ENCODE measurements at places on chromosomes 5 and 9.

DNA sequence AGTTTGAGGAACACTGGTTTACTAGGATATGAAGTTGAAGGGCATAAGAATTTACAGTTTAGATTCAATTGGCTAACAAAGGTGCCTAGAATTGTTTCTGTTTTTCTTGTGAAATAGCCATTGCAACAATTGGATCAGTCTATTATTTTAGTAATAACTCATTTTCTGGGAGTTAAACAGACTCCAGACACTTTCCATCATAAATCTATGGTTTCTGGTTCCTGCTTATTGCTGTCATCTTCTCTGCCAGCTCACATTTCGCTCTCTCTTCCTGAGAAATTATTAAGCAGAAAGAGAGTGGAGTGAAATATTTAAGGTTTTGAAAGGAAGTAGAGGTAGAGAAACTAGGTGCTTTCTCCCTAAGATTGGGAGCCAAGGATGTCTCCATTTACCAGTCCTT lies 165.1 kb upstream of the PRR16 start:
- no peak for DNase-seq

GRCh38 chr5:135446206-135446605 lies 942 bp downstream of the DCANP1 start:
- DNase-seq, result no peak

DNA sequence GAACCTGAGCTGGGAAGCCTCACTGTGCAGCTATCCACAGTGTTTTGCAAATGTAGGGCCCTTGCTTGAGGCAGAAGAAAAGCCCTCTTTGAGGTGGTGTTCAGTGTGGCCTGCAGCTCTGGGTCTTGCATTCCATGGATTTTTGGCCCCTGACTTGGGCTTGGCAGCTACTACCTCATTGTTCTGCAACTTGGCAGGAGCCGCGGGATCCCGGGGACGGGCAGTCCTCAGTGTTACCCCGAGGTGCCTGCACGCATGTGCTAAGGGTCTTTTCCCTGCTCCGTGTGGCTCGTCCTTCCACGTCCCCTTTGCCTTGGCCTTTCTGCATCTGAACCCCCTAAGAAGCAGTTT lies 39.8 kb downstream of the NEK6 start:
- no peak for DNase-seq

- no peak for DNase-seq
These were observed 64.5 kb upstream of the PIP5K1B start for GRCh38 chr9:68640421-68641089.

DNA sequence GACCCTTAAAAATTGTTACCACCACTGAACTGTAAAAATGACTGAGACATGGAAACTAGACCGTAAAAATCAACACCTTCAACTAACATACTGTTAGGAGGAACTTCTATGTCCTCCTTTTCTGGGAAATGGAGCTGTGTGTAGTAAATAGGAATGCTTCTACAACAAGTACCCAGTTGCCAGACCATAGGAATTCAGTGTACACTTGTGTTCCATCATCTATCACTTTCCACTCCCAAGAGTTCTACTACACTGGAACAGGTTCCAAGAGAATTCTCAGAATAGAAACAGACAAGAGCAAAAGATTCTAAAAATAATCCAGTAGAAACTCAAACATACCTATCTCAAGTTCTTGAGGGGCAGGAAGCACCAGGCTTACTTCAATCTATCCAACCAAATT lies 23.6 kb downstream of the UBAP2 start:
- DNase-seq, result no peak

- no peak for DNase-seq
These were observed 53.5 kb upstream of the COL15A1 start for GRCh38 chr9:98890256-98890655.

GRCh38 chr5:155303120-155303519 lies 289.6 kb downstream of the KIF4B start:
- DNase-seq, result no peak

GRCh38 chr5:94250985-94251384 lies 367.4 kb downstream of the KIAA0825 start:
- no peak for DNase-seq

GRCh38 chr5:173556142-173557028 lies 60.1 kb downstream of the BOD1 start:
- DNase-seq, result no peak

DNA sequence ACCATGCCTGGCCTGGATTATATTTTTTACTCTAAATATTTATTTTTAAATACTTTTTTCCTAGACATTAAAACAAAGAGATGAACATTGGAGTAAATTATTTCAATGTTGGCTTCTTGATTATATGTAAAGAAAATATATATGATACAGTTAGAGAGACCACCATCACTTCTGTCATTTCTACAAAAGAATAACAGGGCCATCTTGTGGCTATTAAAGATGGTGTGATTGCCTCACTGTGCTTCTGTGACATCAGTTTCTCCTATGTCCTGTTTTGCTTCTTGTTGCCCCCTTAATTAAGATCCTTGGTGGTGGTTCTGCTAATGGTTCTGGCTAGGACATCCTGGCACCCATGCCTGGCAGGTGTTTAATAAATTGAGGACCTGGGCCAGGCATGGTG lies 32.9 kb downstream of the NDFIP1 start:
- DNase-seq, result no peak

DNA sequence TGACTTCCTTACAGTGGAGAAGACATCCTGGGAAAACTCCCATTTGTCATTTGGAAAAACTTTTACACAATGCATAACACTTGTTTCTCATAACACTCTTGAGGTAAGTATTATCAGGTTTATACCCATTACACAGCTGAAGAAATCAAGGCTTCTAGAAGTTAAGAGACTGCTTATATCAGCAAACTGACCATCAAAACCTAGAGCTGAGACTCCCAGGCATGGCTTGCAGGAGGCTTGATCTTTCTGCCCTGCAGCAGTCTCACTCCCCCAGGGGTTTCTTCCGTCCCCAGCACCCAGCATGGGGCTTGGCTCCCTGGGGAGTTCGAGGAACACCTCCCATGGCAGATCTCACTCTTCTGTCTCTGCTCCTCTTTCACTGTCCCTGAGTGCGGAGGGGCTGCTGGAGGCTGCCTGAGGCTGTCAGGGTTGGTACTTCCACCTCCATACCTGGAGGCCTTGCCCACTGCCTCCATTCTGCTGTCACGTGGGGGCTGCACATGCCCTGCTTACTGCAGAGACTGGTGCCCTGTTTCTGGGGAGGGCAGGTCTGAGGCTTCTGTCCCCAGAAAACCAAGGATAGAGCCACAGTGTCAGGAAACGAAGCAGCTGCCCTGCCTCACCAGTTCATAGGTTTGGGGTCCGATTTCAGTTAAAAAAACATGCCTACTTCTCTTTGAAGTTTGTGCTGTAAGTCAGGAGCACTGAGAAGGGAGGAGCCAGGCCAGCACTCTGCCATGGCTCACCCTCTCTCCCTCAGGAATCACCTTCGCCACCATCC lies 202.5 kb downstream of the PAX5 start:
- no peak for DNase-seq

- DNase-seq, result no peak
These were observed 224.5 kb downstream of the MAST4 start for GRCh38 chr5:66820630-66821207.

GRCh38 chr9:114155995-114156656 lies 789 bp downstream of the COL27A1 start:
- no peak for DNase-seq

GRCh38 chr5:134083517-134083916 lies 31.0 kb upstream of the TCF7 start:
- no peak for DNase-seq

DNA sequence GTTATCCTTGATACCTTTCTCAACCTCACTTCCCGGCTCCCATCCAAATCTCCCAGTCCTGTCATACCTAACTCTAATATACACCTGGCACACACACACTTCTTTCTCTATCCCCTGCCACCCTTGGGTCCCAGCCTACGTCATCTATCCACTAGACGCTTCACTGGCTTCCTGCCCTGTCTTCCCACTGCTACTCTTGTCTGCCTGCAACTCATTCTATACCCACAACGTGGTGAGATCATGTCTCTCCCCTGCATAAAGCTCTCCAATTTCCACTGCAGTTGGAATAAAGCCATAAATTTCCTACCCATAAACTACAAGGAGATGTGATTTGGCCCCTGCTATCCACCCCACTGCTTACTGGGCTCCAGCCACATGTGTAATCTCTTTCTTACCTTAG lies 93.5 kb downstream of the JMY start:
- no peak for DNase-seq

GRCh38 chr5:30764704-30765103 lies 428.8 kb upstream of the CDH6 start:
- no peak for DNase-seq

- DNase-seq, result no peak
These were observed 50.4 kb downstream of the ACO1 start for GRCh38 chr9:32434892-32435291.

- DNase-seq, result no peak
These were observed 238.2 kb downstream of the CD180 start for GRCh38 chr5:66958201-66958979.

DNA sequence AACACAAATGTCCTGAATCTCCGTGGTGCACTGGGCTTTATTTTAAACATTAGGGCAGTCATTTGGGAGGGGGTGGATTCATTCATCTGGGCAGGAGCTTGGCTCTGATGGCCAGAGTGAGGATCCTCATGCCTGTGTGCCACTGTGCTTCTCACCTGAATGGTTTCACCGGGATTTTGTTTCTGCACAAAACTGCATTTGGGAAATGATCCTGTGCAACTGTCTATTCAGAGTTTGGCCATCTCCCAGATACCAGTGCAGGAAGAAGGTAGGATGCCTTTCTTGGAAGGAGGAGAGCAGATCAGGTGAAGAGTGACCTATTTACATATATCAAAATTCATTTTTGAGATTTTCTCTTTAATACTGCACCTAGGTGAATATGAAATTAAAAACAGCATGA lies 514.4 kb upstream of the SEMA6A start:
- DNase-seq, result no peak

DNA sequence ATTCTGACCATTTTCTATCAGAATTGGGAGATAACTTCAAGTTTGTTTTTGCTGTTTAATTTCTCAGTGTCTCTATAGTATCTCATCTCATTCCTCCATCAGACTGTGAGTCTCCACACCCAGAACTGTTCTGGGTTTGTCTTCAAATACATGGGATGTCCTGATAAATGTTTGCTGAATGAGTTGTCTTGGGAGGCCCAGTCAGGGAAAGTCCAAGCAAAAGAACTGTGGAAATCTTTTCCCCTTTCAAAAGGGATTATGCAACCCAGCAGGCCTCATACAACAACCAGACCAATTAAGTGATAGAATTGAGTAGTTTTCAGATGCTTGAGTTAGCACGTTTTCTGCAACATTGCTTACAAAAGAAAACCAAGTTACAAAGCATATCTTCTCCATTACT lies 324.4 kb downstream of the BRINP1 start:
- no peak for DNase-seq

- no peak for DNase-seq
These were observed 7.2 kb upstream of the MCC start for GRCh38 chr5:113495422-113495841.

DNA sequence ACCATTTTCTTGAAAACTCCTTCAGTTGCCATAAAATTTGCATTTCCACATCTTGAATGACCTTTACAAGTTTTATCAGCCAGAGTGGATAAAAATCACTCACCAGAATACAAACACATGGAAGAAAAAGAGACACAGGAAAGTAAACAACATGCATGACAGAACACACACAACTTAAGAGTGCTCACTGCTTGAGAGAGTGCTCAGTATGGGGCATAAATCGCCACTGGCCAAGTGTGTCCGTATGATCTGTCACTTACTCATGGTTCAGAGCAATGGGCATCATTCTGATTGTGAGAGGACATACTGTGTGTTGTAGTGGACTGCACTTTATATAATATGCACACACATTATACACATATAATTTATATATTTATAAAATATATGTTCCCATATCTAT lies 155.6 kb upstream of the NTRK2 start:
- no peak for DNase-seq

Measured in stimulated activated CD8-positive, alpha-beta memory T cell treated with anti-CD3 and anti-CD28 coated beads, Interleukin-4, amount 100 ng/mL, for 1 hour (primary cell).